ENCODE measurements at places on chromosomes 7 and 10. TPM values are rescaled to one million over a fixed set of nuclear protein-coding genes. Genes with fewer than 3 reads are reported as not detected.

GPRIN2 gene
- not detected for total RNA-seq

KIF11 gene
- 0.96 TPM for total RNA-seq

ECD gene
- total RNA-seq: 15.8 TPM

SUN3 gene
- total RNA-seq: not detected

DNA sequence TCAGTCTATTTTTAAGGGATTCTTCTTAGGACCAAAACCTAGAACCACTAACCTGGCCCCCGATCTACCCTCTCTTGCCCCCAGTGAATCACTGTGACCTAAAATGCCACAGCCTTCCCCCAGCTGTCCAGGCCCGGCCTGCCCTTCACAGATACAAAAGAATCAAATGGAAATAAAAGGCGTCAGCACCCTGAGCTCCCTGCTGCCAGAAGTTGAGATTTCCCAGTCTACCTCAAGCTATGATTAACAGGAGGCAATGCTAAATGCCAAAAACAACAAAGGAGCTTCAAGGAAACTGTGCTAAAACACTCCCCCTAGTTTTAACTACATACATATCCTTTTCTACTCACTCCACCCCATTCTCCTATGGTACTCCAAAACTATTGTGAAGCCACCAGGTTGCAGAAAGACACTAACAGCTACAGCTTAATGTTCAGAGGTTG is 67.8 kb downstream of the GSAP start:
- no peak for DNase-seq

DNA sequence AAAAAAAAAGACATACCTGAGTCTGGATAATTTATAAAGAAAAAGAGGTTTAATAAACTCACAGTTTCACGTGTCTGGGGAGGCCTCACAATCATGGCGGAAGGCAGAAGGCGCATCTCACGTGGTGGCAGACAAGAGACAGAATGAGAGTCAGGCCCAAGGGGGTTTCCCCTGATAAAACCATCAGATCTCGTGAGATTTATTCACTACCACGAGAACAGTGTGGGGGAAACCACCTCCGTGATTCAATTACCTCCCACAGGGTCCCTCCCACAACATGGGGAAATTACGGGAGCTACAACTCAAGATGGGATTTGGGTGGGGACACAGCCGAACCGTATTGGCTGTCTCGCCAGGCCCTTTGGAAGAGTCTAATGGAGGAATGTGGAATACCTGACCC is 9.0 kb upstream of the MAFK start:
- no peak for DNase-seq

GRCh38 chr7:34756691-34757090 is 98.7 kb downstream of the NPSR1 start:
- no peak for DNase-seq

- peak; percentile 58 for DNase-seq
Observed at GRCh38 chr7:108000875-108001763, 1.8 kb downstream of the LAMB1 start.

DNA sequence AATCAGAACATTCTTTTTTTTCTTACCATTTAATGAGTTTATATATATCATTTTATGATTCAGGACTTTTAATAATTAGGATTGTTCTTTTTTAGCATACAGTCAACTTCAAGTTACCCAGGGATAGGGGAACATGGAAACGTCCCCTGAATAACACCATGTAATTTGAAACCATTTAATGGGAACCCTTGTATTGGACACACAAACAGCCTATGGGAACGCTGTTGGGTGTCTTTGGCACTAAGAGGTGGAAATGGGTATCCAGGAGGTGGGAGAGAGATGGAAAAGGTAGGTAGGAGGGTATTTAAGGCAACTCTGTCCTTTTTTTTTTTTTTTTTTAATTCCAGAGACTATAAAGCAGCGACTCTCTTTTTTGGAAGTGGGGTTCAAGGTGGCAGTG is 2.6 kb downstream of the LUC7L2 start:
- no peak for DNase-seq
